ENCODE measurements at places on chromosomes 7 and 10.
A peak's percentile ranks its signal among the peaks of the same experiment; 100 is the strongest.

GRCh38 chr7:147524726-147525250 is 1065.8 kb upstream of the C7orf33 start:
- DNase-seq, result peak; percentile 55

DNA sequence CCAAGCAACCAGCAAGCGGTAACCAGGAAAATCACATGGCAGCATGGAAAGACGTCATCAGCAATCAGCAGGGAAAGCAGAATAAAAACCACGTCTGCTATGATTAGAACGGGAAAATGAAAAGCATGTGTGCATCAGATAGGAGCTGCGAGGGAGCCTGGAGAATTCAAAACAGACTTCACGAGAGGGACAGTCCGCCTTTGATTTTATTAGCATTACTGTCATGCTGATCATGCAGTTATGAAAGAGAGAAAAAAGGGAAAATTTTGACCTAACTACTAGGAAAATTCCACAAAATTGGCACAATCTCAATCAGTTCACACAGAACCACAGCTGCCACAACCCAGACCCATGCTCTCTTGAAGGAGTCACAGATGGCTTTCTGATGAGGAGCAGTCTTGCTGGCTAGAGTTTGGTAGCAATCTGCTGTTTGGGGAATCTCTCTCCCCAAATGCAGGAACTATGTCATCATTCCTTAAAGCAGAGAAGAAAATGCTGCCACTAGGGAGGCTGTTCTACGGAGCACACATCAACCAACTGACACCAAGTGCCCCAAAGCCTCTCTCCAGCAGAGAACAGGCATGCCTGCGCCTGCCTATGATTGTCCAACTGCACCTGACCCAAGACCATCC is 295.9 kb downstream of the TNS3 start:
- DNase-seq, result no peak

DNA sequence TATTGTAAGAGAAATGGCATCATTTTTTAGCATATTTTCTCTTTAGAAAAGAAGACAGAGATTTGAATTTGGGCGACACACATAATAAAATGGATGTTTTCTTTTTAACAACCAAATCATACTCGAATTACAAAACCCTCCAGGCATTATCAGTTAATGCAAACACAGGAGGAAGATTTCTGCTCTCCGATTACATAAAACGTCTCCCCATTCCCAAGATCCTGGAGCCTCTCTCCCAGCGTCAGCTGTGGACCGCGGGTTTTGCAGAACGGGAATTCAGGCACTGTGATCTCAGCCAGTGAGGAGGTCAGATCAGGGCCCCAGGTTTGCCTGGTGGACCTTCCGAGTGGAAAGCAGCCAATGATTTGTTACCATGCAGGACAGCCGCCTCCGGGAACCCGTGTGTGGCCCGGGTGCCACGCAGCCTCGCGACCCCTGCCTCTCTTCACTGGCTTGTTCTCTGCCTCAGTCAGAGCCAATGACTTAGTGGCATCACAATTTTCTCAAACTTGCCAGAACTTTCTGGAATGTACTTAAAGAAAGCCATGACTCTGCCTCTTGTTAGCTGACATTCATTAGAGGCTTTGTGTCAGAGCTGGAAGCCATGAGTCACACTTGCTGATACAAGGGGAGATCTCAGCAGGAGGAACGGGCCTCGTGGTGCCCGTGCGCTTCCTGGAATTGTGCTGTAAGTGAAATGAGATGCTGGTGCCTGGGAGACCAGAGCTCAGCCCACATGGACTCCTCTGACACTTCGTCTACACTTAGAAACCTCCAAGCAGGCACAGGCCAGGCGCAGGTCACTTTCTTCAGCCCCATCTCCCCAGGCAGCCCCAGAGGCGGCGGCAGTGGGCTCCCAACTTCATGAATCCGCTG is 246.1 kb downstream of the KLF6 start:
- DNase-seq, result peak; percentile 88

DNA sequence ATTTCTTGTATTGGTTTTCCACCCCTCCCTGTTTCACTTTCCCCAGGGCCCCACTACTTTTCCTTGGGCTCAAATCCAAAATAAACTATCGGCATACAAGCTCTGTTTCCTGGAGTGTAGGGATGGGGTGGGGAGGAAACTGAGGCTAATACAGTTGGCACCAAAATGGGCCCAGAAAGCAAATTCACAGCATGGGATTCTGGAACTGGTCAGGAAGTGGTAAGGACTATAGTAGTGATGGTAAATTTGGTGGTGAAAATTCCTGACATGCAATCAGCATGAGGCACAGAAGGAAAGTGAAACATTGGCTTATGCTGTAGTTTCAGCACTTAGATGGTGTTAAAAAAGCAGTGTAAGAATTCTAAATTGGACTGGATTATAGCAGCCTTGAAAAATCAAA is 8.7 kb upstream of the SAMD9L start:
- DNase-seq, result peak; percentile 70

DNA sequence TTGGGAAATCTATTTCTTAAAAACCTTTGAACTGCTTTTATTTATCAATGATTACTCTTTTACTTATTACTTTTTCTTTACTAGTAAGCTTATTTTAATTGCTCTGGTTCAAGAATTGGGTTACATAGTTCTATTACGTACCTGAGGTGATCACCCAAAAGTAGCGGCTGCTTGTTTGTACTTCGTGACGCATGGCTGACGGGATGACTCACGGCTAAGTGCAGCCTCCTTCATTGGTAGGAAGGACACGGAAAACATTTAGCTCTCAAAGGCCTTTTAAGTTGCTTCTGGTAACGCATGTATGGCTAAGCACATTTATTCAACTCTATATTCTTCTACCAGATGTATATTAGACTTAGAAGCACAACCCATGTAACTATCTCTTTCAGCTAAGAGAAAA is 285.8 kb upstream of the SP4 start:
- DNase-seq, result no peak

DNA sequence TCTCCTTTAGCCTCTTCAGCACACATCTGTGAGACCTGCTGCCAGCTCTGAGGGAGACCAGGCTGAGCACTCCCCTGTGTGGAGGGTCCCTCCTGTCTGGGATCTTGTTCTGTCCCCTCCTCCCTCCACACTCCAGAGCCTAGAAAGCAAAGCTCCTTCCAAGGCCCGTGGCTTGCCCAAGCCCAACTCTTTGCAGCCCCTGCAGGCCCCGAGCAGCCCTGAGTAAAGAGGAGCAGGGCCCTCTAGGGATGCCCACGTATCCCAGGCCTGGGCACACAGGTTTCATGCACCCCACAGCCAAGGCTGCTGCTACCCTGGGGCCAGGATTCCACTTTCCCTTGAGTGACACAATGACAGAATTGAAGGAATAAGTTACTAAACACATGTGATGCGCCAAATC is 24.0 kb downstream of the COBL start:
- DNase-seq, result no peak

DNA sequence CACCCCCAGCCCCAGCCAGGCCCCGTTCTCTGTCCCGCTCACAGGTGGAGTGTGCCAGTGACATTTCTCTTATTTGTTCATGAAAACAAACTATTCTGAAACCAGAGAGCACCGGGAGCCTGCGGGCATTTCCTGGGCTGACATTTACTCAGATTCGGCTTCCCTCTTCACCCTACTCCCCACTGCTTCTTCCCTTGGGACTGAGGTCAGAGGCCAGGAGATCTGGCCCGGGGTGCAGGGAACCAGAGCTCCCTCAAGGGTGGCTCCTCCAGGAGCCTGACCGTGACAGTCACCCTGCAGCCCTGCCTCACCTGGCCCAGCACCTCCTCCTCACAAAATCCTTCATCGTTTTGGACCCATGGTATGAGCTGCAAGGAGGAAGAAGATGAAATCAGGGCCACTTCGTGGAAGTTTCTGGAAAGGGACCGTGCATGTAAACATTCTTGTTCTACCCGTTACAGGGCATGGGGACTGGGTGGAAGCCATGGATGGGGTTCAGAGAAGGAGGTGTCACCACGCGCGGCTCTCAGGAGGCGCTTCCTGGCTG is 12.2 kb downstream of the BHLHA15 start:
- no peak for DNase-seq

GRCh38 chr7:70178211-70178610 is 579.9 kb downstream of the AUTS2 start:
- DNase-seq, result no peak

DNA sequence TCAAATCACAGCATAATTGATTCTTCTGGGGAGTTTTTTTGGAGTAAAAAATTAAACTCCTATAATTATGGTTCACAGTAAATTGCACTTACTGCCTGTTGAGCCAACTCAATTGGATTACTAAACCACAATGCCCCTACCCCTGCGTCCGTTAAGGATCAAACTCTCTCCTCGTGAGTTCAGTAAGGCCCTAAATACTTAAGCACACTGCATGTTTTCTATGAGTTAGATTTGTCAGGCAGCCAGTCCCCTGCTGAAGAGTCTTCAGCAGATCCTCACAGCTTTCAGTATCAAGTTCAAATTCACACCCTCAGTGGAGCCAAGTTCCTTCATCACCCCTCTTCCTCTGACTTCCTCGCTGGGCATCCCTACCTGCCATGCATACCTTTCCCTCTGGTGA is 275.0 kb upstream of the BMPER start:
- no peak for DNase-seq

DNA sequence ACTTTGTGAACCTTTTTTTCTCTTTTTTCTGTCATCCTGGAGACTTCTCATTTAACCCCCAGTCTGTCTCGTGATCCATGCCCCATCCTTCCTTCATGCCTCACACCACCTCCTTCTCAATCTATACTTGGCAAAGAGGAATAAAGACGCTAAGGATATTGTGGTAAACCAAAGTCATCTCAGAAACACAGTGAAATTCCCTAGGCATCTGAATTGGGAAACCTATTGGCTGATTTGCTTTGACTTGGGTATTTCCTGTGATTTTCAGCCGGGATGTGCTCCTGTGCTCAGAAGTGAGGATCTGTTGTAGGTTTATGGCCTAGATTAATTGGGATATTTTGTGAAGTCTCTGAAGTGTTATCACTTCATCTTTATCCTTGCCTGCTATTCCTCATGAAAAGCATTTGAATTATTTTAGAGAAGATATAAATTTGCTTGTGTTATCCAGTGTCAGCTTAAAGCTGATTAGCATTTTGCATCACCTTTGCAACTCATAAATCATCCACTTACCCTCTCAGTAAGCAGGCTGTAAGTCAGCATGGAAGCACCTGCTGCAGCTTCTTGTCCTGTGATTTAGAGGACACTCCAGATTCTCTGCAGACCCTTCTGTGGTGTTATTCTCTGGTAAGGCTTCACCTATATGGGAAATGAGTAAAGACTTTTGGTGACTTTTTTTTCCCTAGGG is 138.0 kb downstream of the AUTS2 start:
- DNase-seq, result no peak

DNA sequence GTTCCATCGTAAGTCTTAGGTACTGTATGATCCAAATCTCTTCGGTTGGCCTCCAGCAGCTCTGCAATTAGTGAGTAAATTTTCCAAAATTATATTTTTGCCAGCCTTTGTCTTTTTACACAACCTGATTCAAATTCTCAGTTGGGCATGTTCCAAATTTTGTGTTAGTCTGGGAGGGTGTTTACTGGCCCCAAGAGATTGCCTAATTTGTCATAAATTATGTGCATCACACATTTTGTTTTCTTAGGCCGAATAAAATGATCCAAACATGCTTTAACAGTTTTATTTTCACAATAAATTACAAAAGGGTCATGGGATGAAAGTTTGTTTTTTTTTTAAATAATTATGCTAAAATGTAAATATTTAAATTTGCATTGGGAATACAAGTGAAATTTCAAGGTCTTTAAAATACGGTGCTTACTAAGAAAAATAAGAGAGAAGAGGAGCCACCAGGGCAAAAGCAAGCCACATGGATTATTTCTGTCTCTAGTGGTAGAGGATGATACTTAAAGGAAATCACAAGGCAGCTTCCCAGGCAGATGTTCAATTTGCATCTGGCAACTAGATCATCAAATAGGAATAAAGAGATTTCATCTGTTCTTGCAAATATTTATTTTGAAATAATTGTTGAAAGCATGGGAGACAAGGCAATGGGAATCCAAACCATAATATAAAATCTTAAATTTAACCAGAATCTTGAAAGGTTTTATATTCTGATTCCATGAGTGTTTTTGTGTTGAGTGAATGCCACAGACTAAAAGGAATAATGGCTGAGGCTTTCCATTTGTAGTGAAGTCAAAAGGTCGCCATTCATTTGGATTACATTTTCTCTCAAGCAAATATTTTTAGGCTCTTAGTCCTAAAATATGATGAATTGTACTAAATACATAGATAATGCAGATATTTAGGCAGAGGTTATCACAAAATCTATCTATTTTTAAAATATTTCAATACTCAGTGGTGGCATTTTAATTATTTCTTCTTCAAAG is 111.1 kb downstream of the MDFIC start:
- DNase-seq, result no peak

DNA sequence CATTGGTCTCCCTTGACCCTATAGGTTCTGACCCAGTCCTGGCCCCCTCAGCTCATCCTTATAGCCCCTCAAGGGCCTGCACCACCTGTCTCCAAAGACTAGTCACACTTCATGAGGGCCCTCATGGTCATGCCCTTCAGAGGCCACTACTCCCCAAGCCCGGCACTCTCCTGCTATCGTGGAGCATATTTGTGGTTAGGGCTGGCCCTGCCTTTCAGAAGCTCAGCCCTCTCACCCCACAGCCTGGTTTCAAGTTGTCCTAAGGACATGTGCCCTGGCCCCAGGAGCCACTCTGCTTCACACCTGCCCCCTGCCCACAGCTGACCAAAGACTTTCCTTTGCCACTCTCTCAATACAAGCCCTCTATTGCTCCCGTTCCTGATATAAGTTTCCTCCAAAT is 60.3 kb upstream of the LBX1 start:
- no peak for DNase-seq

DNA sequence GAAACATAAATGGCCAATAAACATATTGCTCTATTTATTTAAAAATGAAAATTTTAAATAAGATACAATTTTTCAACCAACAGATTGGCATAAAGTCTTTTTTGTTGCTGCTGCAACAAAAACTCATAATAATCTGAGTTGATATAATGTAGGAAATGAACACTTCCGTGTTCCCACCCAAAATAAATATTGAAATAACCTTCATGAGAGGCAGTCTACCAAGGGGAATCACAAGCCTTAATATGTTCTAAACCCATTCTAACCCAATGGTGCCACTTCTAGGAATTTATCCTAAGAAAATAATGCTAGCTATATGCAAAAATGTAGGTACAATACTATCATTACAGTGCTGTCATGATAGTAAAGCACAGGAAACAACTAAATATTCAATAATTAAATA is 39.1 kb downstream of the SLC25A13 start:
- no peak for DNase-seq

- DNase-seq, result peak; percentile 31
Measured at GRCh38 chr7:6290319-6290741, 17.9 kb upstream of the CYTH3 start.

- no peak for DNase-seq
Measured at GRCh38 chr7:39565538-39565937, 666 bp upstream of the YAE1 start.

DNA sequence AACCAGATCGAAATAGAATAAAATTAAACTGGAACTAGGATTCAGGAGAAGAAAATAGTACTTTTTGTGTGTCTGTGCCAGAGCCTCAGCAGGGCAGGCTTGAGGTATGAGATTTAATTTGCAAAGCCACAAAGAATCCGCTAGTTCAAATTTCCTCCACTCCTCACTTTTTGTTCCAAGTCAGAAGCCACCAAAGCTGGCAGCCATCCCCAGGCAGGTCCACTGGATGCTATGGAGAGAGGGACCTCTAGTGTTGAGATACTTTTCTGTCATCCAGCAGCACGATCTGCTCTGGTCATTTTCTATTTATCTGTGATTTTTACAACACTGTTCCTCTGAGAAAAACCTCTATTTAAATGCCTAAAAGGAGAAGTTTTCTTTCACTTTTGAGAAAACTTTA is 147.9 kb upstream of the FRMD4A start:
- peak; percentile 83 for DNase-seq

GRCh38 chr7:55432939-55433784 is 68.0 kb downstream of the LANCL2 start:
- peak; percentile 53 for DNase-seq

Measured in RCC 7860 (cell line).